ENCODE measurements at places on chromosomes 1 and 21.

DNA sequence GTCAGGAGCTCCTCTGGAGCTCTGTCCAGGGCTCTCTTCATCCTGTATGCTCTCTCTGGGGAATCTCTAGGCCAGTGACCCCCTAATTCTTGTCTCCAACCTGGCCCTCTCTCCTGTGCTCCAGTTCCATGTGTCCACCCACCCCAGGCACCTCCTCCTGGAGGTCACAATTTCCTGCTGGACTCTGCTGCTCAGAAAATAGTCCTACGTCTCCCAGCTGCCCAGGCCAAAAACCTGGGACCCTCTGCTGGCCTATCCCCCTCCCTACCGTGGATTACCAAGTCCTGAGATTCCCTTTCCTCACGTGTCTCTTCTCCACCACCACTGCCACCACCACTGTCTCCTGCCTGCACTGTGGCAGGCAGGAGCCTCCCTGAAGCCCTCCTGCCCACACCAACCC is 11.7 kb downstream of the NES start:
- no peak for DNase-seq

- peak; percentile 74 for DNase-seq
Measured at GRCh38 chr1:98903261-98903660, 101.4 kb downstream of the PLPPR5 start.

- DNase-seq = no peak
Measured at GRCh38 chr1:104406728-104407127, 657.0 kb downstream of the AMY1C start.

GRCh38 chr1:188170411-188170810 is 1341.7 kb downstream of the PLA2G4A start:
- no peak for DNase-seq

GRCh38 chr1:155173478-155174323 is at the start of gene TRIM46:
Gene TRIM46 (plus strand): TSS chr1:155173849. CDS start chr1:155173967, 118 bp downstream.
- peak; percentile 43 for DNase-seq

DNA sequence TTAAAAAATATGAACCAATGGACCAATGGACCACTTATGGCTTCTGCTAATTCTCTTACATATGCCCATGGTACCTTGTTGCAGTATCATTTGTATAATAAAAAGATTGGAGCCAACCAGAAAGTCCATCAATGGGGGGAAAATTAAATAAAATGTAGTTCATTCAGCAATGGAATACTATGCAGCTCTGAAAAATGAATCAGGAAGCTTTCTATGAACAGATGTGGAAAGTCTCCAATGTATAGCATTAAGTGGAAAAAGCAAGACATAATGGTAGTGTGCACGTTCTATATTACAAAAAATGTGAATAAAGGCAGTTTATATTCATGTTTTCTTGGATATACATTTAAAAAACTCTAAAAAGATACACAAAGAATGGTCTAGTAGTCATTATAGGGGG is 101.3 kb downstream of the KCNJ15 start:
- no peak for DNase-seq

DNA sequence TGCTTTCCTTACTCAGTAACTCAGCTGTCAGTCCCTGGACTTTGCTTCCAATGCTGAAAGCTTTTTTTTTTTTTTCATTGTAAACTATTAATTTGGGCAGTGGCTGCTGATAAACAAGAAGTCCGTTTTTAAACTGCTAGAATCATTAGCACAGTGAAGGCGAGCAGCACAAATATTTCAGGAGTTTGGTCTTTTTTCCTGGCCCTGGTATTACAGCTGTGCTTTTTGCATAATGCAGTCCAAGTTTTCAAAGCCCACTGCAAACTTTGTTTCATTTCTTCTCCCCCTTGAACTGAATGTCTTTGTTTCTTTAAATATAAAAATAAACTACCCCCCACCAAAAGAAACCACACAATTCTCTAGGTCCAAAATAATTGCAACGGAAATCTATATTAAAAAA is 6.6 kb downstream of the GLIS1 start:
- DNase-seq = no peak

- no peak for DNase-seq
Measured at GRCh38 chr1:170674239-170674638, 10.3 kb downstream of the PRRX1 start.

- DNase-seq = no peak
Measured at GRCh38 chr1:187956975-187957374, 1128.2 kb downstream of the PLA2G4A start.

DNA sequence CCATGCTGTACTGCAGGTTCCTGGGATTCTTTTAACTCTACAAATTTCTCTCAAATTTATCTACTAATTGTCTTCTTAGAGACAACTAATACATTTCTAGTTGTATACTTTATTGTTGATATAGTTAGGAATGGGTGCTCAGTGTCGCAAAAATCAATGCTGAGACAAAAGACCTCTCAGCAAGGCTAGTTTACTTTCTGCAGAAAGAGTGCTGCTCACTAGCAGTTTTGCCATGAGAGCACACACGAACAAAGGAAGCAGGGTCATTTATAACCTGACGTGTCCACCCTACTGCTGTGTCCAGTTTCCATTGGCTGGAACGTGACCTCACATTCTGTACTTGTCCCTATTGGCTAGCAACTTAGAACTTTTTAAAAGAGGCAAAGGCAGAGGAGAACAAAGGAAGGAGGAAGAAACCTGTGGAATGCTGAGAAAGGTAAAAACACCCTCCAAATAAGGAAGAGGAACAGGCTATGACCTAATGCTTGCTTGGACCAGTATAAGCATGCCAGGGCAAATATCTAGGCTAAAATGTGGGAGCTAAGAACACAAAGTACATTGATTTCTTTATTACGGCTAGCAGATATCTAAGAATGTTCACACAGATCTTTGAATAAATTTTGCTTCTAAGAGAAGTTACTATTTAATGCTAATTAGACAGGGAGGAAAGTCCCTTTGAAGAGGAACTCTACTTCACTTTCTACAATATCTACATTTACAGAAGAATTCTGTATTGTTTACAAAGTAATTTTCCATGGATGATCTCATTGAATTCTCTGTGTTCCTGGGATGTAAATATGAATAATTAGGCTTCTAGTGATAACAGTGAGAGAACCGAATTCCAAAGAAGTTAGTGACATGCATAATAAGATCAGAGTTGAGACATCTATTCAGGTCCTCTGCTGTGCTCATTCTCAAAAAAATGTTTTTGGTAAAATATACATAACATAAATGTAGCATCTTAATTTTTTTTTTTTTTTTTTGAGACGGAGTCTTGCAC is 86.0 kb upstream of the MAP10 start:
- DNase-seq = no peak

DNA sequence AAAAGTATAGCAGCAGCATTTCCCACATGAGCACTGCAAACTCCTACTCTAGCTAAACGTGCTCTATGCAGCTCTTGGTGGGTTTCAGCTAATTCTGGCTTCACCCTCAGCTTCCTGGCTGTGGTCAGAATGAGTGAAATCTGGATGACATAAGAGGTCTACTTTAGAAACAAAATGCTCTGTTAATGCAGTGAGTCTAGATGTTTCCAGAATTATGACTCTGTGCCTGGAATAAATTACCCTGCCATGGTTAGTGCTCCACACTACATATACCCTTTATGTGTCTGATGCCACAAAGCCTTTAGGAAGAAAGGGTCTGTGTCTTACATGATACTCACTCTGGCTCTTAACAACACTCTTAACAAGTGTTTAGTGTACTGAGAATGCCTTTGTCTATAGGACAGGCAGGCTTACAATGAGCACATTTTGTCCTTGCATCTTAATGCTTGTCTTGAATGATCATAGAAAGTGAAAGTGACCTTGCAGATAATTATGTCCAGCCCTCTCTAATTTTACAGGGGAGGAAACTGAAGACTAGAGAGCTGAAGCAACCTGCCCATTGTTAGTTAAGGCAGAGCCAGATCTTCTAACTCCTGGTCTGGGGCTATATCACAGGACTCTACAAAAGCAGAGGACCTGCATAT is 9.2 kb downstream of the S100A10 start:
- DNase-seq = no peak

GRCh38 chr21:38741950-38742256 is 63.8 kb upstream of the ETS2 start:
- DNase-seq = no peak

DNA sequence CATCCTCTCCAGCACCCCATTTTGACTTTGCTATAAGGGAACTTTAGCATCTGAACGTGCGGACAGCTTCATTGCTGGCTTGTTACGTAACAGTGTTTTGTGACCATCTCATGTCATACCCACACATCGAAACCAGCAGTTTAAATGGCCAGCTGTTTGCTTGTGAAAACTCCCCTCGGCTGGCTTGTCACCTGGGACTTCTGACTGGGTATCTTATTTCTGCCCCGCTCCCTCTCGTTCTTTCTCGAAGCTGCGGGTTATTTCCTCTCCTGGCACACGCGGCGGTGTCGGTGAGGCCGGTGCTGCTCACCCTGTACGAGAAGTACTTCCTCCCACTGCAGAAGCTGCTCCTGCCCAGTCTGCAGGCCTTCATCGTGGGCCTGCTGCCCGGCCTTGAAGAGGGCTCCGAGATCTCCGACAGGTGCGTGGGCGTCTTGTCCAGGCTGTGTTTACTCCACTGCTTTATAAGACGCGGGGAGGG is 43.5 kb downstream of the DOP1B start:
- DNase-seq = no peak

- no peak for DNase-seq
Measured at GRCh38 chr1:11960715-11961114, 19.5 kb upstream of the MFN2 start.

DNA sequence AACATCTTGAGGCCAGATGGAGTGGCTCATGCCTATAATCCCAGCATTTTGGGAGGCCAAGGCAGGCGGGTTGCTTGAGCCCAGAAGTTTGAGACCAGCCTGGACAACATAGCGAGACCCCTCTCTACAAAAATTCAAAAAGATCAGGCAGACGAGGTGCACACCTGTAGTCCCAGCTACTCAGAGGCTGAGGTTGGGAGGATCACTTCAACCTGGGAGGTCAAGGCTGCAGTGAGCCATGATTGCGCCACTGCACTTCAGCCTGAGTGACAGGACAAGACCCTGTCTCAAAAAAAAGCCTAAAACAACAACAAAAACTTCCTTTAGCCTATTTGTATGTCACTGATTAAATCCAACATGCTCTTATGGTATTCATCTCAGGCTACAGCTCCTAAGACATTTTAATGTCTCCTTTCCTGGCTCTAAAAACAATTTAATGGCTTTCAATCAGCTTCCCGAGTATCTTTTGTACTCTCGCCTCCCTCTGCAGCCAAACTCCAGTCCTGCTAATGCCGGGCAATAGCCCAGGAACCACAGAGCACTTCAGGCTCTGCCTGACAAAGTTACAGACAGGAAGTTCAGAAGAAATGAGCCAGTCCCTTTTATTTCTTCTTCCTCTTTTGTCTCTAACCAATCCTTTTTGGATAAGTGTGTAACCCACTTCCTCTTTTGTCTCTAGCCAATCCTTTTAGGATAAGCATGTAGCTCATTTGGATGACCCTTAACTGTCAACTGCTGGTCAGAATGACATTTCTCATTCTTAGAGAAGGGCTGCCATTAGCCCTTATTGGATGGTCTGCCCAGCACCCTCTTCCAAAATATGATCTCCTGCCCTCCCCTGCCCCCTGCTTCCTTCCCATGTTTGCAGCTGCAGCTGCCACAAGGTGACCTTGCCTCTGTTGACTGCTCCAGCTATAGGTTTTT is 6.6 kb upstream of the DOP1B start:
- DNase-seq = no peak

GRCh38 chr1:80258659-80259058 is 1252.1 kb upstream of the ADGRL4 start:
- DNase-seq = no peak

GRCh38 chr1:37705399-37705798 is 13.1 kb downstream of the CDCA8 start:
- DNase-seq = no peak
